ENCODE measurements at places on chromosomes 2 and 18.

DNA sequence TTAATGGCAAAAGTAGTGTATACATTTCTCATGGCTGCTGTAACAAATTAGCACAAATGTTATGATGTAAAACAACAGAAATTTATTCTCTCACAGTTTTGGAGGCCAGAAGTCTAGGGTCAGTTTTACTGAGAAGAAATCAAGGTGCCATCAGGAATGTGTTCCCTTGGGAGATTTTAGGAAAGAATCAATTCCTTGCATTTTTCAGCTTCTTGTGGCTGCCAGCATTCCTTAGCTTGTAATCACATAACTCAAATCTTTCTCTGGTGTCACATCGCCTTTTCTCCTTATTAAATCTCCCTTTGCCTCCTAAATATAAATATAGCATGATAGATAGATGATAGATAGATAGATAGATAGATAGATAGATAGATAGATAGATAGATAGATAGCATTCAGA is 307.0 kb upstream of the REG3G start:
- no peak for DNase-seq

GRCh38 chr2:225328192-225328591 is 71.3 kb upstream of the NYAP2 start:
- DNase-seq: no peak

DNA sequence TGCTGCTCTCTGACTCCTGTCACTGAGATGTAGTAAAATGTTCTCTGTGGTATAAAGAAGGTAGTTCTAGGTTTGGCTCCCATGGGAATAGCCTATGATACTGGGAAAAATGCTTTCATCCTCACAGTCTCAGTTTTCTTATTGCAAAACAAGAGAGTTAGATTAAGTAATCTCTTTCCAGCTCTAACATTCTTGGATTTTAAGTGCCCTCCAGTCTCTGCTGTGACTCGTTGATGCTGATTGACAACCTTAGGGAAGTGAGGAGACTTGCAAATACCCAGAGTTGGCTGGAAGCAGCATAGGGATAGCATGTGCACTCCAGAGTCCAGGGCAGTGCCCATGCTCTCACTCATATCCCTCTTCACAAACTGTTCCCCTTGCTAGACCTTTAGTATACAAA is 534.9 kb downstream of the SLC4A3 start:
- DNase-seq: no peak

- DNase-seq: no peak
These were observed 275.2 kb downstream of the AGAP1 start for GRCh38 chr2:235769046-235769445.

DNA sequence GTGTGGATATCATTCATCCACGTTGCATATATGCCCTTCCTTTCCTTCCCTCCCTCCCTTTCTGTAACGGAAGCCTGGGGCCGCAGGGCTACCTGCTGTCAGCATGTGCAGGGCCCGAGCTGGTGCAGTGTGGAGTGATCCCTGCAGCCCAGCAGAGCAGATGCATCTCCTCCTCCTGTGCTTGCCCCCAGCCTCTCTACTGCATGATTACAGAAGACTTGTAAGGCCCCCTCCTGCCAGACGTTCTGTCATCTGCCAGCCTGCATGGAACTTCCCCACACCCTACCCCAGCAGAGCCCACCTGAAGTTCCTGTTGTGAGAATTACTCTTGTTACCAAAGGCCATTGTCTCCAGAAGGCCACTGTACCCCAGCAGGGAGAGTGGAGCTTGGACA is 67.5 kb upstream of the FOSL2 start:
- no peak for DNase-seq

GRCh38 chr2:30282721-30283120 is 51.4 kb downstream of the LBH start:
- no peak for DNase-seq

DNA sequence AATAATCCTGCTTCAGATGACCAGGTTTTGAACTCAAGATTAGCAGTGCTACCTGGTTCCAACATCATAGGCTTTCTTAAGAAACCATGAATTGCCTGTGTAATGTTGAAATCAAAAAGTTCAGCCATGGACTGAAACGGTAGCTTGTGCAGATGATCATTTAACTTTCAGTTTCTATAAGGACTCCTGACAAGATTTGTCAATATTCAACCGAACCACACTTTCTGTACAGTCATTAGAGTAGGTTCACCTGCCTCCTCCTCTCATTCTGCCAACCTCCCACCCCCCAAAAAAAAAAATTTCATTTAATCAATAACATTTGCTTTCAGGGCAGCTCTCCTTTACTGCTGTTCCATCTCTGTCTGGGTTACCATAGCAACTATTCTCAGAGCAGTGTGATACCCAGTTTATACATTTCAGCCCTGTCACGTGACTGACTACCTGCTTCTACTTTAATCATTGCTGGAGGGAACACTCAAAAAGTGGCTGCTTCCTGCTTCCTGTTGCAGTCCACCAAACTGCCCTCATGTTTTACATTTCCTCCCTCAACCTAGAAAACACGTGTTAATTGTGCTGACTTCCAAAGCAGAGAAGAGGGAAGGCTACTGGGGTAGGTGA is 275.5 kb downstream of the SS18 start:
- peak; percentile 1 for DNase-seq

DNA sequence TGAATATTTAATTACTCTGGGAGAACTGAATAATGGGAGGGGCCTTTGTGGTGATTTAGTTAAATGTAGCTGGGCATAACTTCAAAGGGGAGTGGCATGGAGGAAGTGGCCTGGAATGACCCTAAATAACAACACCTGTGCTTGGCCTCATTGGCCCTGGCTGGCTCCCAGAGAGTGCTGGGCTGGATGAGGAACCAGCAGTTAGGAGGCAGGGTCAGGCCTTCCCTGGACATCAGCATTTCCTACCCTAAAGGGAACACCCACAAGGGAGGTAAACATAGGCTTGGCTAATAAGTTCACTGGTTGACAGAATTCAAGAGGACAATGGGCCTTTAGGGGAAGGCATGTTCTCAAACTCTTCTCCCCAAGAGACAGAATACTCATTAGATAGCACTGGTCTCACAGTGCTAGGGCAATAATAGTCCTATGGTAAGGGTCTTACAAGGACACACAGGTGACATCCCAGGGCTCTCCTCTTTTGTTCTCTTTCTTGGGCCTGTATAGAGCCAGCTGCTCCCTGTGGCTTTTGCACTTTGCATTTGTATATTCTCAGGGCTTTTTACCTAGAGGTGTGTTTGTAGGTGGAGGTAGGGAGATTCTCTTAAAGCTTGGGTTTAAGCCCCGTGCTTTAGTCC is 106.8 kb downstream of the ZNF519 start:
- DNase-seq: no peak

- no peak for DNase-seq
These were observed 148.3 kb downstream of the SATB2 start for GRCh38 chr2:199309411-199309810.

DNA sequence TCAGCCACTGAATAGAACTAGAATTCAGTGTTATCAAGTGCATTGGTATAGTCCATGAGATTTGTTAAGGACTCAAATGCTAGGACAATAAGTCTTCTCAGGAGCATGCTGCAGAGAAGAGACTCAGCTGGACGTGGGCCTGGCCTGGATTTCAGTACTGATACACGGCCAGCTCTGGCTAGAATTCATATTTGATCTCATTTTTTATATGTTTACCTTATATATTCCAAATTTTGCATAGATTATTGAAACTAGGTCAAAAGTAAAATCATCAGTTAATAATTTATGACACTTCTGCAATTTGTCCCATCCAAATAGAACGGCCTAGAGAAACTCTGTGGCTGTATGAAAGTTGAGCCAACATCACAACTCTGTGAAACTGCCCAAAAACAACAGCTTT is 262.0 kb downstream of the DLGAP1 start:
- no peak for DNase-seq
